ENCODE measurements at places on chromosomes 5 and 9. TPM values are rescaled to one million over a fixed set of nuclear protein-coding genes. Genes with fewer than 3 reads are reported as not detected.

ROR2 gene
- 20.9 TPM for total RNA-seq

EQTN gene
- total RNA-seq = not detected

CCDC187 gene
- total RNA-seq = under 0.01 TPM

EIF4E1B gene
- total RNA-seq = not detected

CCNI2 gene
- not detected for total RNA-seq

ARID3C gene
- not detected for total RNA-seq

NXNL2 gene
- total RNA-seq = 2.0 TPM

TRPM3 gene
- under 0.01 TPM for total RNA-seq

TICAM2 gene
- total RNA-seq = 11.8 TPM

PDGFRB gene
- 126 TPM for total RNA-seq

FOXD4L3 gene
- total RNA-seq = not detected

ARHGEF39 gene
- 2.9 TPM for total RNA-seq

PCDHGA10 gene
- 14.7 TPM for total RNA-seq

SPATA9 gene
- 0.29 TPM for total RNA-seq

CARTPT gene
- not detected for total RNA-seq

ANXA2R gene
- 1.7 TPM for total RNA-seq

SPINK6 gene
- total RNA-seq = not detected

FGF1 gene
- total RNA-seq = 2.6 TPM

CD274 gene
- 3.3 TPM for total RNA-seq

CXXC5 gene
- total RNA-seq = 140 TPM

ZNF618 gene
- 10.4 TPM for total RNA-seq

MAN2A1 gene
- 78.1 TPM for total RNA-seq

IL4 gene
- not detected for total RNA-seq

PCDHGA2 gene
- 6.6 TPM for total RNA-seq

BRIX1 gene
- total RNA-seq = 32.3 TPM

ARHGEF37 gene
- total RNA-seq = 2.2 TPM

UNC5A gene
- not detected for total RNA-seq

FBXO10 gene
- 23.0 TPM for total RNA-seq

WNK2 gene
- 0.15 TPM for total RNA-seq

STK10 gene
- 28.6 TPM for total RNA-seq

TUBB4B gene
- 205 TPM for total RNA-seq

FAM169A gene
- total RNA-seq = 0.17 TPM

SCGB3A2 gene
- total RNA-seq = not detected

GPX3 gene
- total RNA-seq = 18.4 TPM

SHISAL2B gene
- not detected for total RNA-seq

PDCD1LG2 gene
- 5.3 TPM for total RNA-seq

ZNF367 gene
- 0.99 TPM for total RNA-seq

RORB gene
- total RNA-seq = 0.87 TPM

URM1 gene
- 36.7 TPM for total RNA-seq

MSX2 gene
- 15.9 TPM for total RNA-seq

SNX2 gene
- 139 TPM for total RNA-seq

SLC6A7 gene
- not detected for total RNA-seq

PCDHGC4 gene
- total RNA-seq = 6.0 TPM

LCN15 gene
- not detected for total RNA-seq

PCDHB10 gene
- total RNA-seq = 0.66 TPM

LRRC8A gene
- 44.0 TPM for total RNA-seq

THG1L gene
- 21.4 TPM for total RNA-seq

MBLAC2 gene
- total RNA-seq = 4.2 TPM

All from smooth muscle cell of trachea (primary cell).